ENCODE measurements at places on chromosomes 13 and 19. TPM values are rescaled to one million over a fixed set of nuclear protein-coding genes. Genes with fewer than 3 reads are reported as not detected.

Gene FPR3
- total RNA-seq = under 0.01 TPM

Gene PNMA8B
- under 0.01 TPM for total RNA-seq

Gene CEACAM6
- total RNA-seq = not detected

Gene KLK14
- total RNA-seq = not detected

Gene FLT1
- 42.7 TPM for total RNA-seq

Gene CLDND2
- total RNA-seq = not detected

- no peak for DNase-seq
Observed at GRCh38 chr13:99009987-99010551, 32.2 kb upstream of the DOCK9 start.

GRCh38 chr13:72716776-72717175 is 10.7 kb downstream of the MZT1 start:
- peak; percentile 55 for DNase-seq

- peak; percentile 60 for DNase-seq
Observed at GRCh38 chr19:16441661-16442162, 30.1 kb downstream of the EPS15L1 start.

DNA sequence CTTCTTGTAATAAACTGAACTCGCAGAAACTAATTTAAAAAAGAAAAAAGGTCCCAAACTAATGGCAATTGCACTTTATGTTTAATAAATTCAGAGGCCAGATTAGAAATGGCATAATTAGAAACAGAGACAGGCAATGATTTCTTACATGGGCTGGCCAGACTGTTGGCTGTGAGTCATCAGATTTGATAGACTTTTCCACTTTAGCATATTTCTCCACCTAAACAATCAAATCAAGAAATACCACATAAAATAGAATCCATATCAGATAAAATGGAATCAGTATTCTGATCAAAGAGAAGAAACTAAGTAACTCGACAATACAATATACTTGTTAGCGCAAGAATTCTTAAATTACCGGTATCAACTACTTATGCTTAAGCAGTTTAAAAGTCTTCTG is 29.0 kb downstream of the EXOSC8 start:
- DNase-seq = peak; percentile 7

- DNase-seq = no peak
Observed at GRCh38 chr19:2987797-2988196, 10.4 kb downstream of the TLE6 start.

- no peak for DNase-seq
Observed at GRCh38 chr13:30466841-30467252, 1.1 kb upstream of the HMGB1 start.

DNA sequence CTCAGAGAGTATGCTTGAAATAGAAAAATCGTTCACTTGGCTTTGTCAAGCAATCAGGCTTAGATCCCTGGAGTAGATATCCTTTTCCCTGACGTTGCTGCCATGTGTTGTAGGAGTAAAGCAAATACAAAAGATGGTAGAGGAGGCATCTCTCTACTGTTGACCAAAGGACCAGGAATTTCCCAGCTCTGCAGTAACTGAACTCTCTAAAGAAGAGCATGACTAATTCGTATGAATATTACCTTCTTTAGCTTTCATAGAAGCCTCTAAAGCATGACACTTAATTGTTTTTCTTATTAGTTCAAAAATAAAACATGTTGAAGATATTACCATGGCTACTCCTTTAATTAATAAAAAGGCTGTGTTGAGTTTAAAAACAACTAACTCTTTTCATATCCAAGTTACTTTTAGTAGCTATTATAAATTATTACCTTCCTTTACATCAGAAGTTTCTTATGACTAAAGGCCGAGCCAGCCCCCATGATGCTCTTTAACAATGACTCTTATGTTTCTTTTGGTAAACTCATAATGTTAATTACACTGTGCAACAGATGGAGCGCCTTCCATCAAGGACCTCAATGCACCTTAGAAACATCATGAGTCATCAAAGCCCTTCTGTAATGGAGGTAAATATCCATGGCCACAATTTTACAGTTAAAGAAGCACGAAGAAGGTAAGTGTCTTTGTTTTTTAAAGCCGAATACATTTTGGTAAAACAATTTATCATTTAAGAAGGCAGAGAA is 352.4 kb downstream of the KLF5 start:
- no peak for DNase-seq

- no peak for DNase-seq
Observed at GRCh38 chr13:23922005-23922932, 25.0 kb upstream of the C1QTNF9B start.

- DNase-seq = no peak
Observed at GRCh38 chr13:28492569-28493367, 2.2 kb downstream of the FLT1 start.

DNA sequence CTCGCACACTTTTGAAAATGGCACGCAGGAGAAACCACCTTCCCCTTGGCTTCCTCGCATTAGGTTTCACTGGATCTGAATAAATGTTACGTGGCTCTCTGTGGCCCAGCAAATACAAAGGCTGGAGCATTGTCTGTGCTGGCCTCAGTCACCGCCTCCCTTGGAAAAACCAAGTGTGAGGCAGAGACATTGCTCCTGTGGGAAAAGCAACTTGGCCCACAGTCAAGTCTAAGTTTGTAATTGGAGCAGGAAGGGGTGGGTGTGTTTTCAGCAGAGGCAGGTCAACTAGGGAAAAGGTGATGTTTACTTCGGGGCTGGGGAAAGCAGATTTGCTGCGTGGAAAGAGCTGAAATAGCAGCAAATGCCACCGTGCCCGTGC is 101.6 kb downstream of the IRS2 start:
- no peak for DNase-seq

DNA sequence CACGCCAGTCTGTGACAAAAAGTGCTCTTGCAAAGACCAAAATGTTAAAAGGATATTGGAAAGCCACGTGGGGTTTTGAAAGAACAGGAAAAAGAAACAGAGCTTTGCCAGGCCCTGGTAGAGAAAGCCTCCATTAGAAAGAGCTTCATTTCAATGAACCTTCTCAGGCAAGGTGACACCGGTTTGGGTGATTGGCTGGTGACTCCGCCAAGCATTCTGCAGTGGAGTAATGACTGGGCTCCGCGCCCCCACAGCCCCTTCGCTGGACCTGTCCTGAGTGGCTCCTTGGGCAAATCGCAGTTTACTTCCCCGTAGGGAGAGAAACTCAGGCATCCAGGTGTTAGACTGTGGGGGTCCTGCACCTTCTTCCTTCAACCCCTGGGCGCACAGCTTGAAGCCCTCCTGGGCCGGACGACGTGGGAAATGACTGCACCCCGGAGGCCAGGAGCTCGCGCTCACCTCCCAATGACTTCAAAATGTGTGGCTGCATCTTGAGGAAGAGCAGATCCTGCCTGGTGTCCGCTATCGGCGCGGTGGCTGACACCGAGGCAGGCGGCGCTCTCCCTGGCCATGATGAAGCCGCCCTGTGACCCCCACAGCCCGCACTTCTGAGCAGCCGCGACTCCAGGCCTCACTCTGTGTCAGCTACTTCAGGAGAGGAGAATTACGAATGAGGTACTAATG is 444.6 kb upstream of the SGCG start:
- DNase-seq = no peak

GRCh38 chr13:40662866-40663265 is 3.6 kb downstream of the FOXO1 start:
- DNase-seq = peak; percentile 51

DNA sequence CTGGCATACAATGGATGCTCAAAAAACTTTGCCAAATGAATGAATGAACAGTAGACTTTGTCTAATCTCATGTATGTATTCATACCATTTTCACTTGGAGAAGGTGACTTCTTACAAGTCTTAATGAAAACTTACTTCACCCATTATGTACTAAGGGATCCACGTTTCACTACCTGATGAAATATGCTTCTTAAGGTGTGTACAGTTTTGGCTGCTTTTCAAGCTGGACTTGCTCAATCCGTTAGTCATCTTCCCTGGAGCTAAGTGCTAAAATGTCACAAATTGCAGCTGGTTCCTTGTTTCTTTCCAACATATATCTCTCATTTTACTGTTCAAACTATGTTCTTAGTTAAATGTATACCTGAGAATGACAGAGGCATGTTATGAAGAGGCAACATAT is 4.2 kb upstream of the CCNA1 start:
- no peak for DNase-seq

GRCh38 chr13:52599848-52600603 is 42.2 kb upstream of the HNRNPA1L2 start:
- DNase-seq = peak; percentile 31

DNA sequence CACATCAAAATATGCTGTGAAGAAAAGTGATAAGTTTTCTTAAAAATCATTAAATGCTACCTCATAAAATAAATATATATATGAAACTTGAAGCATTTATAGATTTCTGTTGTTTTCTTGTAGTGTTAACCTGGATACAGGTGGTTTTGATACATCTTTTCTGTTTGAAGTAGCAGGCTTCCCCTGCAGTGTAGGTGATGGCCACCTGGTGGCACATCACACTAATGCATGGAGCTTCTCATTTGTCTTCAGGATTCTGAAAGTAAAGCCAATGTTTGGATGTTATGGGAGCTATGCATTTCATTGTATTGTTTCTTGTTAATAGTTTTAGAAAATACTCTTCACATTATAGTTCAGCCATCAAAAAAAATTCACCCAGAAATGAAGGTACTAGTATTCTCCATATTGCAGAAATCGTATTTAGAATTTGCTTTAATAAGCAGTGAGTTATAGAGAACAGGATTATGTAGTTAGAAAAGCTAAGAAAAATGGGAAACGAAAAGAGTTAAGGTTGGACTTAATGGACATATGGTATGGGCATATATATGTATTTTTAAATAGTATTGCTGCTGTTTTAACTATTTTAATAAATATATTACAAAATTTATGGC is 18.7 kb downstream of the GPR180 start:
- peak; percentile 54 for DNase-seq

DNA sequence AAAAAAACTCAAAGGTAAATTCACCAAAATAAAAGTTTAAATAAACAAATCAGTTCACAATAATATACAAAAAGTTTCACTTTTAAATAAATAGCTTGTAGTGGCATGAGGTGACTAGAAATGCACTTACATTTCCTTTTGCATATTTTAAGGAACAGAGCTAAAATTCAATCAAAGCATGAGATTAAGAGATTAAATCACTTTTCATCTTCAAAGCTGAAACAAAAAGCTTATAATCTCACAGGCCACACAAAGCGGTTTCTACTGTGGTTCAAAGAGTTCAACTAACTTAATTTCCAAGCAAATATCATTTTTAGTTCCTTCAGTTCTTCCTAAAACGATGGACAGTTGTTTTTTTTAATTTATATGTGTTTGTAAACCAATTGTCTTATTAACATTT is 38.9 kb downstream of the TSC22D1 start:
- DNase-seq = no peak

DNA sequence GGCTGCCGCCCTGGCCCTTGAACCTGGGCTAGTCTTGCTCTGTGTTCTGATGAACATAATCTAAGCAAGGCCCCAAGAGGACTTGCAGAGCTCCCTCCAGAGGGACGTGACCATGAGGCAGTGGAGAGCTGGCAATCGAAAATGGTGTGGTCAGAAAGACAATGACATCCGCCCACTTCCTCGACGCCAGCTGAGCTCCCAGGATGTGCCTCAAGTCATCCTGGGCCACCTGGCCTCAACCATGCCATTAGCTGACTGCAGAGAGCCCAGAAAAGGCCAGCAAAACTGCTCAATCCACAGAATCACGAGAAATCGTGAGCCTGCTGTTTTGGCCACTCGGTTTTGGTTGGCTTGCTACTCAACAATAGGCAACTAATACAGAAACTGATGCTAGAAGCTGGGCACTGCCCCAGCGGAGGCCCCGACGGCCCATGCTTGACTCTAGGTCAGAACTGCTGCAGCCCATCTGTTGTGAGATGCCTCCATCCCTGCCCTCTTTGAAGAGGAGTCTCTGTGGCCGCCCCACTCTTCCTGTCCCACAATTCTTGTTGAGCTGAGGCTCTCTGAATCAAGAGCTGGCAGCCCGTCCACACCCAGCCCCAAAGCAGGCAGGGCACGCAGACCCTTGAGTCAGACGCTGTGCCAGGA is 53.3 kb downstream of the STK24 start:
- DNase-seq = no peak

Measured in lung microvascular endothelial cell (primary cell).